ENCODE measurements at places on chromosomes 16 and 17.

- no peak for DNase-seq
Measured at GRCh38 chr16:57341062-57341440, 17.5 kb upstream of the CCL22 start.

DNA sequence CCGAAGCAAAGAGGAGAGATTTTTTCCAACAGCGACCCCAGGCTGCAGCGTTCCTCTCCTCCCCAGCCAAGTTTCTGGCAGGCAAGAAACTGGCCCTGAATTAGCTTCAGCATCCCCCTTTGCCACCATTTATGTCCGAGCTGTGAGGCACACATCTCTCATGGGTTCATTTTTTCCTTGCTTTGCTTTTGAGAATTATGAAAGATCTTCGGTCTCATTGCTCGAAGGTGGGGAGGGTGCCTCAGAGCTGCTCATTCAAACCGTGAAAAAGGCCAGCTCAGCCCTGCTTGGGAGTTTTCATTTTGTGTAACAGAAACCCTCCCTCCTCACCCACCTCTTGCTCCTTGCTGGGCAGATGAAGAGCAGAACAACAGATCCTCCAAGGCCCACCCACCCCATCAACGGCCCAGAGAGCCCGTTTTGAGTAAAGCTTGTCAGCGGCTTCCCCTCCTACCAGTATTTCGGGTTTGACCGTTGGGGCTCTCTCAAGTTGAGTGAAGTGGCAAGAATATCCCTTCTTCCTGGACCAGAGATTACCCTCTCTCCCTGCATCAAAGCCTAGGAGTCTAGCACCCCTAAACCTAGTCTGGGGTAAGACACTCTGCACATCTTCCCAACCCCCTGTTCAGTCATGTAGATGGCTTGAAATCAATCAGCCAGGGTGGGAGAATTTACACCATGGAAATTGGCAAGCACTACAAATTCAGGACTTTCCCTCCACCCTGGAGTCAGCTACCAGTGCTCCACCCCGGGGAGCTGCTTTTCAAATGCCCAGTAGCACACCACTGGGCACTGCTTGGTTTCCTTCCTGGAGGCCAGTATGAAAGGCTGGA lies 1.8 kb downstream of the CCR7 start:
- DNase-seq: no peak

DNA sequence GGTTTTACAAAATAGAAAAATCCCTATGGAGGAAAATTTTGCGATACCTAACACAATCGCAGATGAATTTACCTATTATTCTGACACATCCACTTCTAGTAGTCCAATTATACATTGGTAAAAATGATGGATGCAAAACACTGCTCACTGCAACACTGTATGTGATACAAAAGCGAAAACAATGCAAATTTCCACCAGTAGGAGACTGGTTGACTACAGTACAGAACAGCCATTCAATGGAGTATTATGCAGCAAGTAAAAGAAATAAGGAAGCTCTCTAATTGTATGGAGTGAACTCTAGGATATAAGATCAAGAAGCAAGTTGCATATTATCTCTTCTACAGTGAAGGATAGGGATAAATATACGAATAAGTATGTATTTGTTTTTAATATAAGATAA lies 48.5 kb downstream of the SETD6 start:
- DNase-seq: no peak

DNA sequence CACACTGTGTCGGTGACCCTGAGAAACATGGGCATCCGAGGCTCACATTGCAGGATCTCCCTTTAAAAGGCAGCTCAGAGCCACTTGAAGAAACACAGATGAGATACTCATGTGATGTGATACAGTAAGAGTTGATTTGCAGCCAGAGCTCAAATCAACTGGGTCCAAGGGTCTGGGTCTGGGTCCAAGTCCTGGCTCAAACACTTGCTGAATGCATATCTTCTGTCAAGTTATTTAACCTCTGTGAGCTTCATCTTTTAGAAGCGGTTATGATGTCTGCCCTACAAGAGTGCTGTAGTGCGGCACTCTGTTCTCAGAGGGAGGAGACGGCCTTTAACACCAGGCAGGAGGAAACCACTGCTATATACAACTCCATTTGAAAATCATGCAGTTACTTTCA lies 6.4 kb downstream of the KRT38 start:
- DNase-seq: no peak

GRCh38 chr16:539901-540530 lies 12.5 kb downstream of the CAPN15 start:
- no peak for DNase-seq

- DNase-seq: no peak
Measured at GRCh38 chr17:7186241-7186640, 7.1 kb upstream of the ASGR1 start.

DNA sequence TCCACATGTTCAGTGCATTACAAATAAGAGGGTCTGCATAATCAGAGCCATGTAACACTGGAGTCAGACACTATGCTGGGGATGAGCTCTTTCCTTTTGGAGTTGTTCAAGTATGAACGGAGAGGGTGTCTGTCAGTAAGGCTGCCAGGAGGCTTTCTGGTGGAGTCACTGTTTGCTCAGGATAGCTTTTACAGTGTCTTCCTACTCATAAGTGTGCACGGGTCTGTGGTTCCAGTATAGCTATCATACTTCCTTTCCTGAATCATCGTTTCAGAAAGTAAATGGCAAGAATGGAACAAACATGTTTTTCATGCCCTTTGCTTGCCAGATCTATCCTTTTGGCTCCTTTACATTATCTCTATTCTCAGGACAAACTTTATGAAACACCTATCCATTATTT lies 152.7 kb upstream of the CDH11 start:
- DNase-seq: no peak

DNA sequence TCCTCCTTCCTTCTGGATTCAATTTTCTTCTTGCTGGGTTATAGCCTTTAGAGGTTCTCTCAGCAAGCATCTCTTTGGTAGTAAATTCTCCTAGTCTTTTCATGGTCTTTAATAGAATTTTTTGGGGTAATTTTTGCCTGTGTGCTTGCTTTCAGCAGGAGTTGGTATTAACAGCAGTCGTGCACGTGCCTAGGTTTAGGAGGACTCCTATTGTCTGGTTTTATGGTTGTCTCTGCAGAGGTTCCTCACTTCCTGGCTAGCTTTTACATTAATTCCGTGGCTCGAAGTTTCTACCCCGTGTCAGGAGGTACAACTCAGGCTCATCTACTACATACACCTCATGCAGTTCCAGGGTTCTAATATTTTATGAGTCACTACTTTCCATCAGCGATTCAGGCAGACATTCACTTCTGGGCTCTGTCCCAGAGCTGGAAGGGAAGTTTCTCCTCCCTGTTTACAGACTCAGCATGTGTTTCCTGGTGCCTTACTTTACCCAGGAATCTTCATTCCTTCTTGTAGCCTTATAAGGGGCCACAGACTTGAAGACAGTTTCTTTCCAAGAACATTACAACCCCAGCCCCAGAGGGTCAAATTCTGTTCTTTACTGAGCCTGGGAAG lies 643.6 kb downstream of the HS3ST4 start:
- DNase-seq: no peak

DNA sequence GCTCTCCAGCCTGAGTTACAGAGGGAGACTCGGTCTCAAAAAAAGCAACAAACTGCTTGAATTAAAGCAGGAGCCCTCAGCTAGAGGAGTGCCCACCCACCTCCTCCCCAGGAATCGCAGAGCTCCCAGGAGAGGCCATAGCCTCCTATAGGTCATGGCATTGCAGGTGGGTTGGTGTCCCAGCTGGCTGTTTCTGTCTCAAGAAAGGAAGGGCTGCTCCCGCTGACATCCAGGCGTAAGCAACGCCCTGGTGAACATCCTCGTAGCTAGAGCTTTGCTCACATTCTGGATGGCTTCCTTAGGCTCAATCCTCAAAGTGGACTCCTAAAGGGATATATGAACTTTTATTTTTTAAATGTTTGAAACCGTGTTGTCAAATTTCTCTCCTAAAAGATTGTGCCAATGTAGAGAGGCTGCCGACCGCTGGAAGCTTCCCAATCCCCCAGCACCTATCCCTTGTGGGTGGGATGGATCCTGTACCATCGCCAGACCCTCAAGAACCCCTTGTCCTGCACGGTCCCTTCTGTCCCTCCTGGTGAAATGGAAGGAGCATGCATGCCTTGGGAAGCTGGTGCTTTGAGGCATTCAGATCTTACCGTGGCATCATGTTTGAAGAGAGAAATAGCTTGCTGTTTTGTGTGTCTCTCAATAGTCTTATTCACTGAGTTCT lies 5.9 kb downstream of the NLRC5 start:
- DNase-seq: no peak

DNA sequence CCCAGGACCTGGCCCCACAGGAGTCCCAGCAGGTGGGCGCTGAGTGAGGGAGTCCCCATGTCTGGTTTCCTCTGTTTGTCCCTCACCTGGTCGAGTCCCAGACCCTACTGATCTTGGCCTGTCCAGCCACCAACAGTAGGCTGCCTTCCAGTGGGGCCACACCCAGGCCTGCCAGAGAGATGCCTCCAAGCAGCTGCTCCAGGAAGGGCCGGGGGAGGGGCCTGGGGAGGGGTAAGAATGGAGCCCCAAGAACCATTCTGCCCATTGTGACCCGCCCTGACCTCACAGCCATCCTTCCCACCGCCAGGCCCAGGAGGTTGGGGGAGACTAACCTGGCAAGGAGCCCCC lies 736 bp downstream of the SPATA20 start:
- no peak for DNase-seq

DNA sequence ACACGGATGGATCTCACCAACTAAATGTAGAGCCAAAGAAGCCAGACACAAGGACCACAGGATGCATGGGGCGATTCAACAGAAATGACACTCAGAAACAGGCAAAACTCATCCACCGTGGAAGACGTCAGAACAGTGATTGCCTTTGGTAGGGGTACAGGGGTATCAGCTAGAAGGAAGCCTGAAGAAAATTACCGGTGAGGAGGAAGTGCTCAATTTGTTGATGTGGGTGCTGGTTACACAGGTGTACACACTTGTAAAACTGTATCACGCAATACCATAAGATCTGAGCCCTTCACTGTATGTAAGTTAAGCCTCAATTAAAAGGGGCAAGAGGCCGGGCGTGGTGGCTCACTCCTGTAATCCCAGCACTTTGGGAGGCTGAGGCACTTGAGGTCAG lies 226.1 kb downstream of the C16orf78 start:
- DNase-seq: no peak

- DNase-seq: no peak
Measured at GRCh38 chr16:67749436-67750078, 30.4 kb upstream of the GFOD2 start.

- DNase-seq: no peak
Measured at GRCh38 chr17:69949973-69950695, 124.9 kb upstream of the KCNJ16 start.

DNA sequence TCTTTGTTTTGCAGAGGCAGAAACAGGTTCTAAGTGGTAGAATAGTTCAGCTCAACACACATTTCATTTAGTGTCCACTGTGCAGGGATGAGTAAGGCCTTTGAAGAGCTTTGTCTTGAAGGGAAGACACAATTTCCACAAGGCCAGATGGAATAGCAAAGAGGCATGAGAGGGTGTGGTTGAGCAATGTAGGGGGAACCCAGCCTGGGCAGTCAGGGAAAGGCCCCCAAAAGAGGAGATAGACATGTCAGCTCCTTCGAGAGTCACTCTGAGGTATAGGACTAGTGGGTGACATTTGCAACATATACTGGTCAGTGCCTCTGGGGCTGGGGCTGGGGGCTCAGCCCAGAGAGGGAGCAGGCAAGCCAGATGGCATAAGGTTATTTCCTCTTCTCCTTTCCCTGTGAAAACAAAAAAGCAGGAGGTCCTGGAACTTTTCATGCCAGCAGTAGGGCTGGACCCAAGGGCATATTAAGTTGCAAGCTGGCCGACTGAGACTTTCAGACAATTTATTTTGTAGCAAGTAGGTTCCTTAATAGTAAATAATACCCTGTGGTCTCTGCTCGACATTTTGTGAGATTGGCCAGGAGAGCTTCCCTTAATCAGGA lies 7.1 kb downstream of the ALKBH5 start:
- no peak for DNase-seq

- no peak for DNase-seq
Measured at GRCh38 chr17:74631468-74632450, 8.2 kb upstream of the CD300E start.

DNA sequence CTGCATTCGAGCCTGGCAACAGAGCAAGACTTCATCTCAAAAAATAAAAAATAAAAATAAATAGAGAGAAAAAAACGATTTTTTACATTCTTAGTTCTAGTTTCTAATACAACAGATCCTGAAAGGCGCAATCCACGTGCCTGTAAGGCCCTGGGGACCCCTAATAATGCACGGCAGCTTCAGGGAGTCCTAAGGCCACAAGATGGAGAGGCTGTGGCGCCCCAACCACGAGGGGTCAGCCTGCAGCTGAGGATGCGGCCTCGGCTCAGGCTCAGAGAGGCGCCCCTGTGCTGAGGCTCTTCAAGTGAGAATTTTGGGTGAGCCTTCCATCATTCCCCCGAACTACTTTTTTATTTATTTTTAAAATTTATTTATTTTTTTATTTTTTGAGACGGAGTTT lies 10.9 kb downstream of the P4HB start:
- no peak for DNase-seq

DNA sequence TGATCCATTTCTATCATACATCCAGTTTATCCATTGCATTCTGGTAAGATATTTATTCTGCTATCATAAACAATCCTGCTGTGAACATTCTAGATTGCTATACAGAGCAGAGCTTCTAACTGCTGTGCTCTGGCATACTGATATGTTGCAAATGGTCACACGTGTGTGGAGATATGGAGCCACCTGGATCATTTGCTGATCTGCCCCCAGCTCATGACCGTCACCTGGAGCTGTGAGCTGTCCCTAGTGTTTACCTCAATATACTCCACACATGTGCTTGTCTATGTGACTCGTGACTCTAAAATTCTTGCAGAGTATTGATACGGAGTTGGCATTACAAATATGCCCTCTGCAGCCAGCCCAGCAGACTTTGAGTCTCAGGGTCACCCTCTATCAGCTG lies 164.5 kb upstream of the ZFHX3 start:
- no peak for DNase-seq

GRCh38 chr16:70579648-70580630 lies 56.3 kb downstream of the SF3B3 start:
- DNase-seq: no peak

GRCh38 chr17:65279456-65279855 lies 142.3 kb downstream of the RGS9 start:
- DNase-seq: no peak

DNA sequence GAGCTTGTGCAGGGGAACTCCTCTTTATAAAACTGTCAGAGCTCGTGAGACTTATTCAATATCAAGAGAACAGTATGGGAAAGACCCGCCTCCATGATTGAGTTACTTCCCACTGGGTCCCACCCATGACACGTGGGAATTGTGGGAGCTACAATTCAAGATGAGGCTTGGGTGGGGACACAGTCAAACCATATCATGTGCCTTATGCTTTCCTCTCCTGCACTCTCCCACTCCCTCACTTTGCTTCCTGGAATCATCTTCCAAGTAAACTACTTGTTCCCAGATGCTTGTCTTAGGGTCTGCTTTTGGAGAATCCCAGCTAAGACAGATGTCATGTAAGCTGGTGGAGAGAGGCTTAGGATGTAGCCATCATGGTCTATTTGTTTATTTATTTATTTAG lies 271.2 kb downstream of the HAPSTR1 start:
- no peak for DNase-seq

- DNase-seq: no peak
Measured at GRCh38 chr17:20955427-20956323, 87.1 kb downstream of the USP22 start.

GRCh38 chr16:78553268-78554039 lies 454.0 kb downstream of the WWOX start:
- DNase-seq: no peak

GRCh38 chr16:86018487-86018886 lies 119.5 kb downstream of the IRF8 start:
- DNase-seq: no peak

- no peak for DNase-seq
Measured at GRCh38 chr17:14741491-14741890, 440.6 kb downstream of the HS3ST3B1 start.

Data from GM18507 (cell line).